ENCODE measurements at places on chromosomes 5 and 9. TPM values are rescaled to one million over a fixed set of nuclear protein-coding genes. Genes with fewer than 3 reads are reported as not detected.

SMIM32 gene
- not detected for total RNA-seq

TMEM171 gene
- 6.3 TPM for total RNA-seq

KIF24 gene
- 4.1 TPM for total RNA-seq

PPIC gene
- 16.4 TPM for total RNA-seq

N4BP3 gene
- total RNA-seq, result 1.5 TPM

HACD4 gene
- total RNA-seq, result 1.6 TPM

CARD6 gene
- 4.5 TPM for total RNA-seq

ACSL6 gene
- total RNA-seq, result not detected

ASTN2 gene
- total RNA-seq, result 5.8 TPM

NEUROG1 gene
- not detected for total RNA-seq

CAPSL gene
- total RNA-seq, result not detected

ZBED3 gene
- total RNA-seq, result 4.5 TPM

TMC1 gene
- total RNA-seq, result 0.05 TPM

KLF4 gene
- total RNA-seq, result 14.2 TPM

OLFML2A gene
- total RNA-seq, result 25.3 TPM

FRRS1L gene
- 0.15 TPM for total RNA-seq

PDE6A gene
- total RNA-seq, result 0.15 TPM

TSLP gene
- not detected for total RNA-seq

HMCN2 gene
- total RNA-seq, result 0.09 TPM

NME5 gene
- total RNA-seq, result not detected

PCA3 gene
- not detected for total RNA-seq

ACTL7A gene
- not detected for total RNA-seq

ZNF483 gene
- 0.76 TPM for total RNA-seq

ANKRD18B gene
- total RNA-seq, result 5.0 TPM

LYRM7 gene
- total RNA-seq, result 2.8 TPM

GNG10 gene
- total RNA-seq, result 72.1 TPM

TXNDC8 gene
- not detected for total RNA-seq

ADAMTS2 gene
- total RNA-seq, result 0.11 TPM

DAB2 gene
- 15.6 TPM for total RNA-seq

SLC35D2 gene
- total RNA-seq, result 14.3 TPM

CYSRT1 gene
- 4.2 TPM for total RNA-seq

SLC46A2 gene
- total RNA-seq, result not detected

PDE8B gene
- 1.3 TPM for total RNA-seq

PCDHB10 gene
- total RNA-seq, result 0.05 TPM

TAS2R1 gene
- not detected for total RNA-seq

TMEM232 gene
- total RNA-seq, result 0.24 TPM

IL3 gene
- total RNA-seq, result not detected

PDLIM4 gene
- not detected for total RNA-seq

ADGRD2 gene
- total RNA-seq, result not detected

UGT3A1 gene
- total RNA-seq, result not detected

ROPN1L gene
- total RNA-seq, result 2.1 TPM

PRRC1 gene
- 49.3 TPM for total RNA-seq

FAM13B gene
- total RNA-seq, result 12.8 TPM

FGF18 gene
- 0.44 TPM for total RNA-seq

GABRG2 gene
- not detected for total RNA-seq

TSSK1B gene
- total RNA-seq, result not detected

RPL7A gene
- 3,289 TPM for total RNA-seq

NRARP gene
- 3.5 TPM for total RNA-seq

NRG2 gene
- 2.0 TPM for total RNA-seq

CNTLN gene
- total RNA-seq, result 6.3 TPM

TOR4A gene
- total RNA-seq, result 28.5 TPM

AIF1L gene
- 1.3 TPM for total RNA-seq

TPPP gene
- 5.3 TPM for total RNA-seq

NPR3 gene
- total RNA-seq, result 23.2 TPM

All from A549 treated with DMSO at 1 μM for 4 hours (cell line).